ENCODE measurements at places on chromosomes 3 and 15.
A peak's percentile ranks its signal among the peaks of the same experiment; 100 is the strongest.

DNA sequence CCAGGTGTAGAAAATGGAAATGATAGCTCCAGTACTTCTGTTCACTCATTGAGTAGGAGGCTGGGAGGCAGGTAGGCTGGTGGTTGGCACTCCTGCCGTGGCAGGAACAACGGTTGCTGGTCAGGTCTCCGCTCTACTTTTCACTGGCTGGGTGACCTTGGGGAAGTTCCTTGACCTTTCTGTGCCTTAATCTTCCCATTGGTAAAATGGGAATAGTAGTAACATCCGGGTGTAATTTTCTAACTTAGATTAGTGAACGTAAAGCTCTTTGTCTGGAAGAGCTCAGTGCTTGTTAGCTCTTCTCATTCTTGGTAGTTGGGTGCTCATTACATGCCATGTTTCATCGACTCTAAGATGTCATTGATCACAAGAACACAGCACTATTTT lies 45.8 kb upstream of the FLNB start:
- DNase-seq: no peak

- no peak for DNase-seq
Observed at GRCh38 chr15:101255051-101255395, 3.2 kb upstream of the CHSY1 start.

DNA sequence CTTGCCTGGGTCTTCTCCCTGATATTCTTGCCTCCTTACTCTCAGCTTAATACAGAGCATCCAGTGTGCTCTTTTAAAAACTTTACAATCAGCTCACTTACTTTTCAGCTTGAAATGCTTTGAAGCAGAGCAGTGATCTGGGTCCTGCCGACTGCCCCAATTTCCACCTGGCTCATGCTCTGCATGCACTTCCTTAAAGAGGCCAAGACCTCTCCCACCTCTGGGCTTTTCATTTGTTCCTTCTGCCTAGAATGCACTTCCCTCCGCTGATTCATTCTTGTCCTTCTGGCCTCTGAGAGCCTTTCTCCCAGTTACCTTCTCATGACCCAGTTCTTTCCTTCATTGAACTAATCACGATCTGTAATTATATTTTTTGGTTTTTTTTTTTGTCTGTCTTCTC lies 1.9 kb upstream of the CCNDBP1 start:
- no peak for DNase-seq

- DNase-seq: no peak
Observed at GRCh38 chr3:142973217-142974009, 9.9 kb upstream of the PAQR9 start.

DNA sequence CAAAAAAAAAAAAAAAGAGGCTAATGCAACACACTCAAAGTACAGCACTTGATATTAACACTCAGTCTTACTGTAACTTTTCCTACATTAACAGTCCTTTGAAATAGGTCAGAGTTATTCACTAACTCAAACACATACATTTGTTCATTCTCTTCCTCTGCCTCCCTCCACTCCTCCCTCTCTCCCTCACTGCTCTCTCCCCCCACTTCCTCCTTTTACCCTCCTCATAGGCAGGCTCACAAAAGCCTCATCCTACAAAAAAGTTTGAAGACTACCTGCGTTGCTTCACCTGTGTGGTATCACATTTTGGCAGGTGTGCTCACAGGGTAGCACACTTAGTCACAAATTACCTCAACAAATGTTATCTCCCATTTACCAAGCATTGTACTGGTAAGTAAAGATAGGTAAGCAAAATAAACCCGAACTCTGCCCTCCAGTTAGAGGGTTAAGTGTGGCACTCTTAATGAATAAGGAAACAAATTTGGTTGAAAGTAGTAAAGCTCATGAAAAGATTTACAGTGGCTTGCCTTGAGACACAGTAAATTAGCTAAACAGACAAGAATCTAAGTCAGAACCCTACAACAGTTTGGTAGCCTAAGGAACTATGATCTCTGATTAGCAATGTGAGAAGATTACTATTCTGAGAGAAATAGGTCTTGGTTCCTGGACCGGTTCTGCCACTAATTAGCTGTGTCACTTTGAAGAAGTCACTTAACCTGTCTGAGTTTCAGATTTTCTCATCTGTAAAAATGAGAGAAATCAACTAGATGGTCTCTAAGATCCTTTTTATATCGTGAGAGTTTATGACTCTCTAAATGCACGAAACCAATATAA lies 151.0 kb upstream of the MLF1 start:
- no peak for DNase-seq

- DNase-seq: no peak
Observed at GRCh38 chr3:147393943-147394883, 12.1 kb downstream of the ZIC4 start.

DNA sequence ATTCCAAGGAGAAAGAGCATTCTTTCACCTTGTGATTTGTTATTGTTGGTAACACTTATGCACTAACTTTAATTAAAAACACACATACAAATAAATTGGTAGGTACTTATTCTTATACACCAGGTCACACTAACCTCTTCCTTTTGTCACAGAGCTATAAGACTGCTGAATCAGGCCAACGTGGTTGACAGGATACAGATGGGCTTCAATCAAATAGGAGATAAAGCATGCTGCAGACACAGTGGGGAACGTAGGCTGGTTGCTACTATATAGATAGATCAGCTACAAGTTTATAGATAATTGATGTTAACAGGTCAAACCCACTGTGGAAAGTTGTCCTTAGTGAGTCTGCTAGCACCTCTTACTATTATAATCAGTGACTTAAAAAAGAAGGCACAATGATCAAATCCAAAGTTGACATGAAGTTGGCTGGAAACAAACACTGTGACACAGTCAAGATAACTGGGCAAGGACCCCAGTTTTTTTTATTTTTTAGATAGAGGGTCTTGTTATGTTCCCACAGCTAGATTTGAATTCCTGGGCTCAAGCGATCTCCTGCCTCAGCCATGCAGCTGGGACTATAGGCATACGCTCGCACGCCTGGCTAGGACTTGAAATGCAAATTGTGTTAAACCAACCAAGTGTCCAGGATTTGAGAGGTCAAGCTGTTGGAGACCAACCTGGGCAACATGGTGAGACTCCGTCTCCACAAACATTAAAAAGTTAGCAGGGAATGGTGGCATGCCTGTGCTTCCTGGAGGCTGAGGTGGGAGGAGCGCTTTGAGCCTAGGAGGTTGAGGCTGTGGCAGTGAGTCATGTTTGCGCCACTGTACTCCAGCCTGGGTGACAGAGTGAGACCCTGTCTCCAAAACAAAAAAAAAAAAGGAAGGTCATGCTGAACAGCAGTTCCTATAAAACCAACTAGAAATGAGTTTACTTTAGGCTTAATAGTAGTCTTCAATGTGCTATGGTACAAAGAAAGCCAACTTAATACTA lies 97.9 kb upstream of the MEX3B start:
- no peak for DNase-seq

GRCh38 chr3:192881159-192881786 lies 36.4 kb downstream of the MB21D2 start:
- DNase-seq: no peak

GRCh38 chr3:181727341-181728032 lies 15.8 kb downstream of the SOX2 start:
- no peak for DNase-seq

DNA sequence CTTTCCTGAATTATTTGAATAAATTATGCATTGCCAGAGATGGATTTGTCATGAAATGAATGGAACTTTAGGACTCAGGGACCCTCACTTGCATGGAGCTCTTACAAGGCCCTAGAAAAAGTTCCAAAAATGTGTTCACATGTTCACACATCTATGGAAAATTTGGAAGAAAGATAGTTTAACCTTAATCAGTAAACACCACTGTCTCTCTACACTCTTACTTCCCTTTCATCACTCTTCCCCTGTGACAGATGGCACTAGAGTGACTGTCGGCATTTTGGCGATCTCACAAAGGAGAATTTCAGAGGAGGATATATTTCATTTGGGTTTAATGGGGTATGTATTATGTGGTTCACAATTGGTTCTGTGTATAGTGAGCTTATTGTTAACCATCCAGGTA lies 600.8 kb downstream of the IGSF11 start:
- DNase-seq: no peak

DNA sequence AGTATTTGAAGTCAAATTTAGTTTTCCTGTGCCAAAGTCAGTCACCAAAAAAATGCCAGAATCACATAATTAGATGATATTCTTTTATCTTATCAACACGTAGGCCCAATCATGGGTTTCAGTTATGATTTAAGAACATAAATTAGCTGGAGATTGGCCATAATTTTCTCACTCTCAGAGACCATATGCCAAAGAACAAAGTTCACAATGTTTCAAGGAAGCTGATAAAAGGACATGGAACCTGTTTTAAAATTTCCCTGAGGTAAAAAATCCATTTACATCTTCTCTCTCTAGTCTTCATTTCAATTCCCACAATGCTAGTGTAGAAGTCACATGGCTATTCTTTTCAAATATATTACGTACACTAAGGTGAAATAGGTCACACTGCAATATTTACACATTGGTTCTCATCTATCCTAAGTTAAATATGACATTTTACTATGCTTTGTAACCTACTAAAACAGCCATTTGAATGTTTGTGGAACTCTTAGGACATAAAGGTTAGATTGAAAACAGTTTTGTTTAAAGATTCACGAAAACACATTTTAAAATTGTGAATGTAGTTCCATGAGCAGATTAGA lies 42.7 kb upstream of the DCUN1D1 start:
- DNase-seq: no peak

GRCh38 chr15:68389936-68390817 lies 41.8 kb downstream of the ITGA11 start:
- peak; percentile 39 for DNase-seq

- DNase-seq: no peak
Observed at GRCh38 chr15:41231422-41232226, 556 bp downstream of the CHP1 start.

DNA sequence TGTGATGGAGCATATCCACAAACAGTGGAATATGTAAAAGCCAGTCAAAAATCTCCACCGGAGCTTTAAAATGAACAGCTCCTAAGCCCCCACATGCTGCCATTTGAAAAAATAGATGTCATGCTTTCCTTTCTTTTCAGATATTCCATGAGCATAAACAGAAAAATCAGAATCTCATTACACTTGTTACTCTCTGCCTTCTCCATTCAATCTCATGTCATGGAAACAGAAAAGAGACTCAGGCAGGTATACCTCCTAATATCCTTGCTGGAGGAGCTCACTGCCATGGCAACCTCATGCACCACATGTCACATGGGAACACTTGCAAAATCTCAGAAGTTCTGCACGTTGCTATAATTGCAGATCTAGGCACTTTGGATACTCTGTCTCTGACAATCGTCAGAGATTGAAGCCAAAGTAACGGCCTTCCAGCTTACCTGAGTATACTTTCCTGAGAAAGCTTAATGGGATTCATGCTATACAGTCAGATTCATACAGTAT lies 317.0 kb upstream of the ADAMTS9 start:
- DNase-seq: no peak

- DNase-seq: no peak
Observed at GRCh38 chr3:53382106-53382505, 34.8 kb upstream of the DCP1A start.

DNA sequence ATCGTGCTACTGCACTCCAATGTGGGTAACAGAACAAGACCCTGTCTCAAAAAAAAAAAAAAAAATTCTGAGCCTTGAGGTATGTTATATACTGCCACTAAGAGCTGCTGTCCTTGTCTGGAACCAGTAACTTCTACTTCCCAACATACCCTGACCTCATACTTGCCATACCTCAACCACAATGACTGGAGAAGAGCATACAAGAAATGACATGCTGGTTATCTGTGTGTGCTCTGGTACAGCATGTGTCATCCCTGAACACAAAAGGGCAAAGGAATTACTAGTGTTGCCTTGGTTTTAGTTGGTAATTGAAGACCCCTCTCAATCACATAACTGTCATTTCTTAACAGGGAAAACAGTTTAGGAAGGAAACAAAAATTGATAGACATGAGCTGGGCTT lies 54.5 kb downstream of the MRPS25 start:
- DNase-seq: no peak

DNA sequence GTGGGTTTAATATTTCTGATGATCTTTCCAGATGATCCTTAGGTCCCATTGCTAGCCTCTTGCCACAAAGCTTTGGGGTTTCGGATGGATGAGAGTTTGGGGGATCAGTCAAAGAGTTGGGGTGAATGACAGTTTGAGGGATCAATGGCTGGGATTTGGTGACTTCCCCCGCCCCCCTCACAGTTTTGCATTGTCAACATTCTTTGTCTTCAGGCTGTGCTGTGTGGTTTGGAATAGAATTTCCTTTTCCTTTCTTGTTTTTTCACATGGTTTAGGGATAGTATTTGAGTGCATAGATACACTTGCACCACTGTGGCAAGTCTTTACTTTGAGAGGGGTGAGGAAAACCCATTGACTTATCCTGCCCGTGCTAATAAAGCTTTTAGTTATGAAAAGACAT lies 14.3 kb downstream of the MEF2A start:
- DNase-seq: no peak

- DNase-seq: no peak
Observed at GRCh38 chr3:57063032-57063431, 2.6 kb downstream of the SPATA12 start.

DNA sequence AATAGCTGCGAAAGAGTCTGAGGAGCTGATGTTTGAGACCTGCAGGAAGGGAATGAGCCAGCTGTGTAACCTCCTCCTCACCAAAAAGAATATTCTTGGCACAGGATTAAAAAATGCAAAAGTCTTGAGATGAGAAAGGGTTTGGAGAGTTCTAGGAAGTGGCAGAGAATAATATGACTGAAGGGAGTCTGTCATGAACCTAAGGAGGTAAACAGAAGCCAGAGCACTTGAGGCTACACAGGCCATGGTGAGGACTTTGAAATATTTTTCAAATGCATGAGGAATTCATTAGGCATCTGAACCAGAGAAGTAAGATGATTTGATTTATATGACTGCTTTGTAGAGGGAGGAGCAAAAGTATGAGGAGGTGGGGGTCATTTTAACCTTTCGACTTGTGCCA lies 347.8 kb downstream of the EPHA3 start:
- no peak for DNase-seq

GRCh38 chr15:42955518-42955917 lies 34.9 kb upstream of the TTBK2 start:
- no peak for DNase-seq

- no peak for DNase-seq
Observed at GRCh38 chr15:26807517-26808427, 34.9 kb upstream of the GABRB3 start.

DNA sequence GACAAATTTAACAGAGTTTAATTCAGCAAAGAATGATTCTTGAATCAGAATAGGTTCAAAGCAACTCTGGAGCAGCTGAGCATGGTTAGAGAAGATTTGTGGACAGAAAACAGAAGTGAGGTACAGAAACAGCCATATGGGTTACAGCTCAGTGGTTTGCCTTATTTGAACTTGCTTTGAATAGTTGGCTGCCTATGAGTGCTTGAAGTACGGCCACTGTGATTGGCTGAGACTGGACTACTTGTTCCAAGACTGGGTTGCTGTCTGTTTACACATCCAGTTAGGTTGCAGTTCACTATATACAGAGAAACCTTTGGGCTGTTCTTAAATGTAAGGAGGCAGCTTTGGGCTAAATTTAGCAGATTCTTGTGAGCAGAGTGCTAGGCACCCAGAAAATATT lies 79.4 kb upstream of the CADPS start:
- DNase-seq: no peak
